AG10803 (cell line): ENCODE measurements at places on chromosomes 5 and 9.

DNA sequence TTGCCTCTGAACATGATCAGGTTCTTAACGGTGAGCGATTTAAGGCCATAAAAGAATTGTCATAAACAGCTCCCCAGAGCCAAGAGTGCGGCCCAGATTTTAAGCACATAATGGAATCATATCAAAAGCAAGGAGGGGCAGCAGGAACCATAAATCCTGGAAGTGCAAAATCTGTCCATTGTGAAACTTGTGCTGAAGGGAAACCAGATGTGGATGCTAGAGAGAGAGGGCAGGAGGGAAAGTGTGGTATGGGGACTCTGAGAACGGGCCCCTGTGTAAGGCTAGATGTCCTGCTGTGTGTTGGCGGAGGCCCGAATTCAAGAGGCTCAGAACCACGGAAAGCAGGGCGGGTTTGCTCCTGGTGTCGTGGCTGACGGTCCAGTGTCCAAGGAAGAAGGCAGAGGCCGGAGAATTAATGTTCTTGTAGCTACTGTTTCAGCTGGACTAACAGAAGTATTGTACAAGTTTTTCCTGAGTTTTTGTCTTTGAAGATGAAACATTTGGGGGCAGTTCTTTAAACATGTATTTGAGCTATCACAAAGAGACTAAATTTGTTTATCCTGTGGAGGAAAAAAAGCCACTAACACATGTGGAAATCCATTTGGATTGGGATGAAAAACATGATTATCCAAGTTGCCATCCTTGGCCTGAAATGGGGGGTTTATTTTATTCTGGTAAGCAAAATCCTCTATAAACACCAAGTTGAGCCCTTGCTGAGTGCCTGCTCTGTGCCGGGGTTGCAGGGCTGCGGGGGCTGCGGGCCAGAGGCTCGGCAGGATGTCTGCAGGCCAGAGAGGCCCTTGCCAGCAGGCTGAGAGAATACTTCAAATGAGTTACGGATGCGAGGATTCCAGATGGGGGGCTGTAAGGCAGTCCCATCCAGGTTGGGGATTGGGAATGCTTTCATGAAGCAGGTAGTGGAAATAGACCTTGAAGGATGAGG, 9.2 kb upstream of the CXCL14 start:
- DNase-seq: no peak

DNA sequence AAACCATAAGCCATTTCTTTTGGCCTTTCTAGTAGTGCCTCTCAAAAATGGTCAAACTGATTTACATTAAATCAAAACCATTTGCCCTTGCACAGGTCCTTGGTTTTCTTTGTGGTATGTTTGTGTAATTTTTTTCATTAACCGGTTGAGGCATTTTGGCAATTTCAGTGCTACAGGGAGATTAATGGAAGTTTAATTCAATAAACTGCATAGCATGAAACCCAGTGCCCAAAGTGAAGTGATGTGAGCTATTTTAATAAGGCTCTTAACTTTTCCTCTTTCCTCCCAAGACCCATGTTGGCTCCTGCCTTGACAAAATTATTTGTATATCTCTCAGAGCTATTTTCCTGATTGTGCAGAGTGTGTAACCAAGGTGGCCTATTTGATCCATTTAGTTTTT, 326.2 kb upstream of the SEMA6A start:
- no peak for DNase-seq

DNA sequence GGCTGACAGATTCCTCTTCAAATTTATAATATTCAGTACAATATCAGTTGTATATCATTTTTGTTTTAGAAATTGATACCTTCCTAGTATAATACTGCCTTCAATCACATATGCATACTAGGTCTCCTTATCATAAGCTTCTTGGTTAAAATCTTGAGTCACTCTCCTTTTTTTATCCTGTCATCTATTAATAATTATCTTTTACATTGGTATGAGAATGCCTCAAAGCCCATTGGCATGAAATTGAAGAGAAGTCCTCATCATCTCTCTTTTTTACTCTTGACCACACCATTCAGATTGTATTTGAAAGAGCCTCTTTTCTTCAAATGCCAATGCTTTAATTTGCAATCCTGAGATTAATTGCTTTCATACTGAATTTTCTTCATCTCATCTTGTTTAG, 810.3 kb downstream of the BRINP1 start:
- DNase-seq: no peak

DNA sequence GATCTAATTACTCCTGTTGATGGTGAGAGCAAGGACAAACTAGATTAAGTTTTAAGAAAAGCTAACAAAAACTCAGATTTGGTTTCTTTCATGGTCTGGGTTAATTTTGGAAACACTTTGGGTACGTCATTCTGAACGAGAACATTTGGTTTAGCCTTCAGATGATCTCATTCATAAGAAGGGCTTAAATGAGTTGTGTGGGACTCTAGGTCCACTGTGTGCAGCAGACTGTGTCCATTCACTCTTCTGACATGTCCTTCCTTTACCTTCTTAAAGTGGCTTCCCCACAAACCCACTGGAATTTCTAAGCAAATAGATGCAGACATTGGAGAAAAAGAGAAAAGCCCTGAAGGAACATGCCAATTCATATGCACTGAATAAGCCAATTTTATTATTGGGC, 96.8 kb downstream of the FBXO4 start:
- no peak for DNase-seq

GRCh38 chr9:95494416-95495371, 22.1 kb downstream of the PTCH1 start:
- DNase-seq: no peak

GRCh38 chr9:69176471-69177171, 2.5 kb downstream of the TJP2 start:
- peak; percentile 25 for DNase-seq

GRCh38 chr9:28720746-28721145, 1147.5 kb upstream of the C9orf72 start:
- no peak for DNase-seq

DNA sequence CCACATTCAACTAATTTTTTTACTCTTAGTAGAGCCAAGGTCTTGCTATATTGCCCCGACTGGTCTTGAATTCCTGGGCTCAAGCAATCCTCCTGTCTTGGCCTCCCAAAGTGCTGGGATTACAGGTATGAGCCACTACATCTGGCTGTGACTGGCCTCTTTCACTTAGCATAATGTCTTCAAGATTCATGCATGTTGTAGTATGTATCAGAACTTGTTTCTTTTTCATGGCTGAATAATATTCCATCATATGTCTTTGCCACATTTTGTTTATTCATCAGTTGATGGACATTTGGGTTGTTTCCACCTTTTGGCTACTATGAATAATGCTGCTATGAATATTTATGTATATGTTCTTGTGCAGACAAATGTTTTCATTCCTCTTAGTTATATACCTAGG, 12.8 kb upstream of the WHRN start:
- no peak for DNase-seq

- DNase-seq: no peak
Measured at GRCh38 chr5:157233515-157233914, 32.4 kb upstream of the CYFIP2 start.

GRCh38 chr9:76166526-76166925, 227.7 kb downstream of the RFK start:
- no peak for DNase-seq

DNA sequence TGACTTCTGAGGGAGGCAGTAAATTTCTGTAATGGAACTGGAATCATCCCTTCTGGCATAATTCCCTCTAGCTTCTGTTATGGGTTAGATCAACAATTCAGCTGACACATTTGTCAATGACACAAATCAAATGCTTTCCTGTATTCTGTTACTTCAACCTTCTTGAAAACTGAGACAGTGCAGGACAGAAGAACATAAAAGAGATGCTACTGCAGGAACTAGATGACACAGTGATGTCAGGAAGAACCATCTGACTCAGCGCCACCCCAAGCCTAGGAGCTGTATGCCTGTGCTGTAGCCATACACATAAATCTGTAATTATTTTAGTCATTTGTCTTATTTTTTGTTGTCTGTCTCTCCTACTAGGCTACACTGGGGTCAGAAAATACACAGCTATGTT, 18.2 kb upstream of the CEP120 start:
- no peak for DNase-seq

DNA sequence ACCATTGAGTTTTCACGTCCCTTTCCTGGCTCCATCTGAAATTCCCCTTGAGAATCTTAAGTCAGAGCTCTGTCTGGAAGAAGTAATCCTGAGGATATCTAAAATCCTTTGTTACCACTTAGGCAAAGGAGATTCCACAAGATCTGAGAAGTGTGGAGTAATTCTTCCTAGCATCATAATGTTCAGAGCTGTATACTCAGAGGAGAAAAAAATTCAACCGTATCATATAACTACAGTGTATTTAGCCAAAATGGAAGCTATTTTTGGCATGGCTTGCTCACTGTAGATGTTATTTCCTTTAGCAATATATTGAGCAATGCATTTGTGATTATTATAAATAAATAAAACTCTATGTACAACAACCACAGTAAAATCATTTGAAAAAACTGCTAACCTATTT, 1858.4 kb downstream of the EFNA5 start:
- DNase-seq: no peak

- peak; percentile 11 for DNase-seq
Measured at GRCh38 chr5:17340379-17340778, 122.9 kb downstream of the BASP1 start.
